ENCODE measurements at places on chromosomes 12 and 14.

GRCh38 chr14:60092526-60092920 lies 800 bp downstream of the PCNX4 start:
- no peak for DNase-seq

- DNase-seq, result no peak
Observed at GRCh38 chr12:119096429-119097202, 82.1 kb upstream of the HSPB8 start.

DNA sequence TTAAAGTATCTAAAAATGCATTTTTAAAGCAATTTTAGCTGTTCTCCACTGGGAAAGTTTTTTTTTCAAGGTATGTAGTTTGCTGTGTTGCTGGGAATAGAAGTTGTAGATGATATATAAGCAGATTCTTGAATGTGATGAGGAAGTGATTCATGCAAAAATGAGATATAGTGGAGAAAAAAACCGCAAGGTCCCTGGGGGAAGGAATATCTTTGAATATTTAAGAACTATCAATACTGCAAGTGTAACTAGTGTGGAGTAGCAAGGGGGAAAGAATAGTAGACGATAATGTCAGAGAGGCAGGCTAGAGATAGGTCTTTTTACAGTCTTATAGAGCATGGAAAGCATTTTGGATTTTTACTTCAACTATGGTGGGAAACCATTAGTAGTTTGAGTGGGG lies 42.5 kb downstream of the PTCSC3 start:
- no peak for DNase-seq

DNA sequence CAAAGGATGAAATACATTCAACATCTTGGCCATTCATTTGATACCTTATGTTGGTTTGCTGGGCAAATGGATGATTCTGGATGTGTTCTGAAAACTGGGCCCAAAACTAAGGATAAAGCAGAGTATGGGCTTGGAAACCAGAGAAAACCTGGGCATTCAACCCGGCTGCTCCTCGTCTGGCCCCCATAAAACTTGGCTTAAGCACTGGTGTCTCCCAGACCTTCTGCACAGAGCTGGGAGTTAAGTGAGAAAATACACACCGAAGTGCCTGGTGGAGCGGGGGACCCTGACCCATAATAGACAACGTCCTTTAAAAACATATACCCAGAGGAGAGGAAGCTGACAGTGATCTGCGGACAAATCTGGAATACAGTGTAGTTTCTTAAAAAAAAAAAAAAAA lies 112.5 kb downstream of the FOXN3 start:
- DNase-seq, result no peak

GRCh38 chr14:22598896-22599244 lies 770 bp downstream of the ABHD4 start:
- no peak for DNase-seq

DNA sequence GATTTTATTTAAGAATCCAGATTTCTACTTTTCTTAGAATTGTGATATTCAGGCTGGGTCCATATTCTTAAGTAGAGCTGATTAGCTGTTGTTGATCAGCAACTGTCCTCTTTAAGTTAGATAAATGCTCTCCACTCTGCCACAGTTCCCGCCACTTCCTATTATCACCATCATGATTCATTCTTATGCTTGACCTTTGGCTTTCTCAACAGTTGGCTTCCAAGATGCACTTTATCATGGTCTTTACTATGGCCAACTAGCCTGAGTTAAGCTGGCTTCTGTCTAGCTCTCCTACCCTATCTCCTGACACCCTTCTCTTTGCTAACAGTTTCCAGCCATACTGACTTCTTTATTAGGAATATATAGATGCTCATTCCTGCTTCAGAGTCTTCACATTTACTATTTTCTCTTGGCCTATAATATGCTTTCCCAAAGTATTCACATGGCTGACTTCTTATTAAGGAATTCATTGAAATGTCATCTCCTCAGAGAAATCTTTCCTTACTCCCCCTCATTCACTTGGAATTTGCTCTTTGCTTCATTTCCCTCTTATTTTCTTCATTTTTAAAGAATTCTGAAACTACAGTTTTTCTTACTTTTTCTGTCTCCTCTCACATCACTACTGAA lies 149.0 kb upstream of the IGF1 start:
- no peak for DNase-seq

GRCh38 chr12:65962921-65963861 lies 138.9 kb downstream of the HMGA2 start:
- no peak for DNase-seq

DNA sequence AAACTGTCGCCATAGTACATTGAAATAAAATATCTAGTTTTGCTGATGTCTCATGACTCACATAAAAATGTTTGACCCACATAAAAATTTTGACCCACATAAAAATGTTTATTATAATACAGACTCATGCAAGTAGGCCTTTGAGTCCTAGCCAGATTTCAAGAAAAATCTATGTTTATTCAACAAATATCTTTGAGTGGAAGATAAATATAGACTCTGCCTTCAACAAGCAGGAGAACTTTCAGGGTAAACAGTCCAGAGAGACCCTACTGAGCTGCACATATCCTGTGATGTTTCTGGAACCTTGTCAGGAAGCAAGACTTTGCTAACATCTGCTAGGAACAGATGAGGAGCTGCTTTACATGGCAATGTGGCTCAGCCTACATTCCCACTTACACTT lies 283.1 kb downstream of the MDGA2 start:
- no peak for DNase-seq

GRCh38 chr12:17381211-17381610 lies 708.8 kb downstream of the RERGL start:
- DNase-seq, result no peak

GRCh38 chr12:5409619-5410018 lies 22.3 kb upstream of the NTF3 start:
- DNase-seq, result no peak

GRCh38 chr12:75568393-75568792 lies 57.0 kb upstream of the KRR1 start:
- DNase-seq, result no peak

GRCh38 chr14:29738950-29739349 lies 188.7 kb downstream of the PRKD1 start:
- DNase-seq, result no peak

GRCh38 chr12:6963016-6963731 lies 7.3 kb downstream of the PHB2 start:
- no peak for DNase-seq

DNA sequence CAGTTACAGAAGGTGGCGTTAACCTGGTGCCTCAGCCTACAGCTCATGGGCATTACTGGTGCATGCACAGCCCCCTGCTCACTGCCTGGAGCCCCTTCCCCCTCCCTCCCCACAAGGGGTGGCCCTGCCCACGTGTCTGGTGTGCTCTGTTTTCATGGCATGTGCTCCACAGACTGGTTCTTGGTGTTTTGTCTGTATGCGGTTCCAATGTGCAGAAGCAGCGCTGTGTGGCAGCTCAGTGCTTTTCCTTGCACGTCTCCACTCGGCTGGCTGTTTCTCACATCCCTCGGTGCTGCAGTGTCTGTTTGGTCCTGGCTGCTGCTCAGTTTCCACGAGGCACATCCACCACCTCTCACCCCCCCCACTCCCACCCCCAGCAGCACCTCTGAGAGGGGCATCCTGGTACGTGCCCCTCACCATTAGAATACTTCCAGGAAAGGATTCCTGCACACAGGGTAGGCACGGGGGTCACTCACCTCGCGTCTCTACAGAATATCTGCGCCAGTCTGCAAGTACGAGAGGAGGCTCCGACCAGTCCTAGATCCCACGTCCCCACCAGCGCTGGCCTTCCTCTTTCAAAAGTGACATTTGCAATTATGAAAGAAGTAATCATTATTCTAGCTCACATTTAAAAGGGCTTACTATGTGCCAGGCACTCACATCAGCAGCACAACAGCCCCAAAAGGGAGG lies 27.1 kb downstream of the DIO3 start:
- no peak for DNase-seq

- no peak for DNase-seq
Observed at GRCh38 chr14:23006188-23006534, 3.8 kb downstream of the C14orf93 start.

DNA sequence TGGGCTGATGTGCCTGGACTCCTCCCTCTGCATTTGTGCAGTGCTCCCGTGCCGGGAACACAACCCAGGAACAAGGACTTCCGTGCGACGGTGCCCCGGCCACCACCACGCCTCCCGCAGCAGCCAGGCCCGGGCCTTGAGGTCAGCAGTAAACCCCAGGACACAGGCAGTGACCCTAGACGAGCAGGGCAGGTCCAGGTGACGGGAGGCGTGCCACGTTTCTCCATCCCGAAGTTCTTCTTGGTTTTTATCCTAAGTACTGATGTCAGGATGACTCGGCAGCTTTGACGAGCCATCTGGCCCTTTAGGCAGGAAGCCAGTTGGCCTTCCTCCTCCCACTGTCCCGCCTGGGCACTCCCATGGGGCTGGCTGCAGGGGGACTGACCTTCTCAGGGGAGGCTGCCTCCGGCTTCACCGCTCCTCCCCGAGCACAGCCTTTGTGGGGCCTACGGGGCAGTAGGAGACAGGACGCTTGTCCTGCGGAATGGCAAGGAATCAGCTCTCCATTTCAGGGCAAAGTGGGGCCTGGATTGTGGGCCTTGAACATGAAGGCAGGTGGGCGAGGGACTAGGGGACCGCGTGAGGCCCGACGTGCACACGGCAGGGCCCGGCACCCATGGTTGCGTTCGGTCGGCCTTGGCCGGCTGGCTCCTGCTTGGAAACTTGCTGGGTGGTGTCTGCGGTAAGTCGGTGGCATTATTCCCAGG lies 94.1 kb downstream of the FBXL14 start:
- DNase-seq, result no peak

- DNase-seq, result no peak
Observed at GRCh38 chr14:72692696-72693095, 201.2 kb downstream of the DPF3 start.

DNA sequence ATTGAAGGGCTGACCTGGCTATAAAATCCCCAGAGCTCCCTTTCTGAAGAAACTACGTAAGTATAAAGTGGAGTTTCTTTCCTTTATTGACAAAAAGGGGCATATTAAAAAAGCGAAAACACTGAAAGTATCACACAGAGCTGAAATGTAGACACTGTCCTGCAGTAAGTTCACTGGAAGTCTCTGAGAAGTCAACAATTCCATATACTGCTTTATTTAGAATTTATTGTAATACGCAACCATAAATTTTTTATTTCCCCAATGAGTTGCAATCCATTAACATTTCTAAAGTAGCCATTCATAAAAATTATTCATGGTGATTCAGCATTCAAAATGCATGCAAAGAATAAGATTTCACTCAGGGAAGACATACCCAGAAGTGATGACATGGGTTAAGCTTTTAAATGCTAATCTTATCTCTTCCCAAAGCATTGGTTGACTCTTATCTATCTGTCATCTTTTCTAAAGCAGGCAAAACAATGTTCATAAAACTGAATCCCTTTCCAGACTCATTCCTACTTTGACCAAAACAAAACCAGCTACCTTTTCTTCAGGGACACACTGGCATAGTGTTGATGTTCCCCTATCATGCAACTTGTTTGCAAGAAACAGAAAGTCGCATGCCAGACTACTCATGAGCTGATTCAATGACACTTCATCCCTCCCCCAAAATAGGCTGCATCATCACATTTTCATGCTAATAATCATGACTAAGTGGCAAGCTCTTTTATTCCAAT lies 17.3 kb downstream of the KITLG start:
- DNase-seq, result no peak

- DNase-seq, result no peak
Observed at GRCh38 chr12:104938371-104938770, 19.7 kb downstream of the SLC41A2 start.

DNA sequence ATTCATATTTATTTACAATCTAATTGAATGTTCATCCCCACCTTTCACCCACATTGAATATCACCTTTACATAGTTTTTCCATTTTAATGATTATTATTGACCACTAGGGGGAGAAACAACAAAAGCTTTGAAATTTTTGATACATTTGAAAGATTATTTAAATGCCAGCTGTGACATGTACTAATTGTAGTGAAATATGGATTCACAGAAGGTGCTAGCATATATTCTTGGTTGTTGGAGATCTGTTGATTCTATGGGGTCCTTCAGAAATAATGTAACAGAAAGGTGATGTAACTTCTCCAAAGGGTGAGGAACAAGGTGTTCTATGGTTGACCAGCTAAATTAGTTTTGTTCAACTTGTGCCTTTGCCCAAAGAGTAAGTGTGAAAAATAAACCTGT lies 22.4 kb upstream of the GPR33 start:
- DNase-seq, result no peak

DNA sequence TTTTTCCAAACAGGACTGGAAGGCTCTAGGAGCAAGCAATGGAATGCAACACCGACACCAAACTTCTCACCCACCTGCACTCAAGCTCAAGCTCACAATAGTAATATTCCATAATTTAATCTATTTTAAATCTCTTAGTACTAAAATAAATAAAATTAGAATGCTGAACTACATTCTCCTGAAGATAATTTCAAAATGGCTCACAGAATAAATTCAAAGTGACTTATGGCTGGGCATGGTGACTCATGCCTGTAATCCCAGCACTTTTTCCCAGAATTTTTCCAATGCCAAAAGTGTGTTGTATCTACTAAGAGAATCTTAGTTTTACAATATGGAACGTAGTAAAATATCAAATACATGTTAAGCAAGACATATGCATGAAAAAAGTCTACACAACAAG lies 31.5 kb downstream of the DUSP16 start:
- no peak for DNase-seq

GRCh38 chr12:54053003-54053750 lies 458 bp upstream of the HOXC4 start:
- DNase-seq, result no peak

GRCh38 chr12:108772247-108772646 lies 40.9 kb upstream of the CORO1C start:
- DNase-seq, result no peak

DNA sequence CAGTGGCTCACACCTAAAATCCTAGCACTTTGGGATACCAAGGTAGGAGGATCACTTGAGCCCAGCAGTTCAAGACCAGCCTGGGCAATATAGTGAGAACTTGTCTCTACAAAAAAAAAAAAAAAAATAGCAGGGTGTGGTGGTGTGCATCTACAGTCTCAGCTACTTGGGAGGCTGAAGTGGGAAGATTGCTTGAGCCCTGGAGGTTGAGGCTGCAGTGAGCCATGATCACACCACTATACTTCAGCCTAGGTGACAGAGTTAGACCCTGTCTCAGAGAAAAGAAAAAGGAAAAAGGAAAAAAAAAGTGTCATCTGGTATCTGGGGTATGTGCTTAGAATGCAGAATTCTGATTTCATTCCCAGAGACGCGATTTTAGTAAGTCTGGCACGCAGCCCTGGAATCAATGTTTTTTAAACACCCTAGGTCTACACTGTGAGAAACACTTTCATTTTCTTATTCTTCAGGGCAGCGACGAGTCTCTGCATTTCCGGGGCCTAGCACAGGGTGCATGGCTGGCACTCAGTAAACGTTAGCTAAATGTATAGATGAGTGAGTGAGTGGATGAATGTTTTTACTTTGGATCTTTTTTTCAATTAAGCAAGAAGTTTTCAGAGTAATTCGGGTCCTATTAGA lies 243.8 kb upstream of the PWP1 start:
- DNase-seq, result no peak

DNA sequence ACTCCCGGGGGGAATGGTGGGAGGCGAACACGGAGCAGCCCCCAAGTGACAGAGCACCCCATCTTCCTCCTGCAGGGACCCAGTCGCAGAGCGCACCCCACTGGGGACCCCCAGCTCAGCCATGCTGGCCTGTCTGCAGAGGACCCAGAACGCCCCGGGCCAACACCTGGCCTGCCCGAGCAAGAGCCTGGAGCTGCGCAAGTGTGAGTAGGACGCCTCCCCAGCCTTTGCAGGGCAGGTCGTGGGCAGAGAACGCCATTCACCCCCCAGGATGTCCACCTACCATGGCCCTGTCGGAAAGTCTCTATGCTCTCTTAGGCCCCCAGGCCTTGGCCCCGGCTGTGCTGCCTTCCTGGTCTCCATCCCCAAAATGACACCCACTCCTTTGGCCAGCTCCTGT lies 30.4 kb downstream of the FAM222A start:
- no peak for DNase-seq

- DNase-seq, result no peak
Observed at GRCh38 chr14:93855737-93856136, 67.5 kb upstream of the PRIMA1 start.
